Activated naive CD4-positive, alpha-beta T cell treated with Interleukin-2 at 50 U/mL for 16 hours (primary cell): ENCODE measurements at places on chromosomes 7 and 10.

- DNase-seq, result no peak
These were observed 199.6 kb upstream of the SEMA3D start for GRCh38 chr7:85386460-85386859.

DNA sequence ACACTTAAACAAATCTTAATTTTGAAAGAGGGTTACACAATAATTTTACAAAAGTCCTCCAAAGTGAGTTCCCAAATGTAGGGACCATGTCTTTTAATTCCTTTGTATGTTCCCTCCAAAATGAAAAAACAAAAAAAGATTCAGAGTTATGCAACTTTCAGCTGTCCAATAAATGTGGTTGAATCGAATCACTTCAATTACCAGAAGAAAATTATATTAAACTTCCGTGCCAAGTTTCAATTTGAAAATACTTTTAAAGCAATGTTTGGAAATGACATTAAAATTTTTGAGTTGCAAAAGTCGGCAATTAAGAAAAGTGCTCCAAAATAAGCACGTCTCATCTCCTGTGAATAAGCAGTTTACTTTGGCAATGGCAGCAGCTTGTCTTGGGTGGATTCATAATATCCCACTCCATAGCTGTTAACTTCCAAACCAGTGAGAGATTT lies 60.3 kb upstream of the C1GALT1 start:
- no peak for DNase-seq

GRCh38 chr7:45203936-45204445 lies 46.4 kb downstream of the RAMP3 start:
- DNase-seq, result peak; percentile 7

DNA sequence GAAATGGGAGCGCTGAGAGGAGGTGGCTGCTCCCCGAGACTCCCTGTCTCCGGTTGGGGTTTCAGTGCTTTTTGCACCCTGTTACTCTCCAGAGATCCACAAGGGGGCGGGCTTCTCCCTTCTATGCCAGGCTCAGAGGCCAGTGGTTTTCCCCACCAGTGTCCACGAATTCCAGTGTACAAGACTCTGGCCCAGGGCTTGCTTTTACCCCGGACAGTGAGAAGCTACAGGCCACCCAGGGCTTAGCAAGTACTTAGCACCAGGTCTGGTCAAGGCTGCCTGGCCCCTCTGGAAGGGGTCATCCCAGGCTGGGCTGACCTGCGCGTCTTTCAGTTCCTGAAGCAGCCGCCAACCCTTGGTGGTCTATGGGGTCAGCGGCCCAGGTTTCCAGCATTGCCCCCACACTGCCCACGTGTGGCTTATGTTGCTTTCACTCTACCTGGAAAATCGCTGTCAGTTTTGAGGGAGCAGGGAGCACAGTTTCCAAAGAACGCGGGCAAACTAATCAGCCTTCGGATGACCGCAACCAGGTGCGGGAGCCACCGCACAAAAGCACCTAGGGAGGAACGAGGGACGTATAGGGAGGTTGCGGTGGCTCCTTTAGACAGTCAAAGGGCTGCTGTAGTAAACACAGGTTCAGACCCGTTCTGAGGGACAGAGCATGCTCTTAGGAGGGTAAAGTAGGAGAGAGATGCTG lies 6.8 kb downstream of the CYP26A1 start:
- peak; percentile 55 for DNase-seq

DNA sequence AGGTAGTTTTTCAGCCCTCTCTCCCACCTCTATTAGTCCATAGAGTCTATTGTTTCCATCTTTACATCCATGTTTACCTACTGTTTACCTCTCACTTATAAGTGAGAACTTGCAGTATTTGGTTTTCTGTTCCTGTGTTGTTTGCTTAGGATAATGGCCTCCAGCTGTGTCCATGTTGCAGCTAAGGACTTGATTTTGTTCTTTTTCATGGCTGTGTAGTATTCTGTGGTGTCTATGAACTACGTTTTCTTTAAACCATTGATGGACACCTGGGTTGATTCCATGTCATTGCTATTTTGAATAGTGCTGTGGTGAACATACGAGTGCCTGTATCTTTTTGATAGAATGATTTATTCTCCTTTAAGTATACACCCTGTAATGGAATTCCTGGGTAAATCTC lies 292.4 kb downstream of the PHF14 start:
- DNase-seq, result no peak

- DNase-seq, result no peak
These were observed 43.8 kb downstream of the PTPRN2 start for GRCh38 chr7:158543840-158544239.

- DNase-seq, result no peak
These were observed 10.6 kb upstream of the LYZL2 start for GRCh38 chr10:30639946-30640786.

- DNase-seq, result no peak
These were observed 35.0 kb downstream of the ENTPD1 start for GRCh38 chr10:95790982-95791381.

- no peak for DNase-seq
These were observed 40.5 kb downstream of the LYZL1 start for GRCh38 chr10:29329420-29329819.

GRCh38 chr7:116629051-116629463 lies 42.9 kb upstream of the MET start:
- DNase-seq, result no peak

DNA sequence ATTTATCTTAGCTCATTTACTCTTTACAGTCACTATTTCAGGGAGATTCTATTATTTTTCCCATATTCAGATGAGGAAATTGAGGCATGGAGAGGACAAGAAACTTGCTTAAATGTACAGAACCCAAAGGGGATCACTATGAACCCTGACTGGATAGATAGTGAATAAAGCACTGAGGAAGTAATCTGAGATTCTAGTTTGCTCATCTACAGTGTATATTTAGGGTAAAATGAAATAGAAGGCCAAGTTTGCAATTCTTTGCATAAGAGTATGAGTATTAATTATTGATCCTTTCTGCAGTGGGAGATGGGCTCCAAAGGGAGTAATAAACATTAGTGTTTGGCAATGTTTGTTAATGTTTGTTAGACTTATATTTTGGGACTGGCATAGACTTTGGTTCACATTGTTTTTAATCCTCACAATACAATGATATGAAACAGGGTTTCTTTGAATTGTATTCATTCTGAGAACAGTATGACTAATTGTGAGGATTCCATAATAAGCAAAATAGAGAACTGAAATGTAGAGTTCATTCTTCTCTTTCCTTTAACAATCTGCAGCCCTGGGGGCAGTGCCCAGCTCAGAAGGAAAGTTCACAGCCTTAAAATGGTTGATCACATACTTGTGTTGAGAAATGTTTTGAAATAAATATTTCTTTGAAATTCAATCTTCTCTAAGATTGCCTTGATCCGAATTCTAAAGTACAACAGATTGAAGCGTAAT lies 131.0 kb upstream of the ZNF804B start:
- DNase-seq, result no peak

GRCh38 chr10:14358886-14359573 lies 28.3 kb upstream of the FRMD4A start:
- DNase-seq, result no peak

DNA sequence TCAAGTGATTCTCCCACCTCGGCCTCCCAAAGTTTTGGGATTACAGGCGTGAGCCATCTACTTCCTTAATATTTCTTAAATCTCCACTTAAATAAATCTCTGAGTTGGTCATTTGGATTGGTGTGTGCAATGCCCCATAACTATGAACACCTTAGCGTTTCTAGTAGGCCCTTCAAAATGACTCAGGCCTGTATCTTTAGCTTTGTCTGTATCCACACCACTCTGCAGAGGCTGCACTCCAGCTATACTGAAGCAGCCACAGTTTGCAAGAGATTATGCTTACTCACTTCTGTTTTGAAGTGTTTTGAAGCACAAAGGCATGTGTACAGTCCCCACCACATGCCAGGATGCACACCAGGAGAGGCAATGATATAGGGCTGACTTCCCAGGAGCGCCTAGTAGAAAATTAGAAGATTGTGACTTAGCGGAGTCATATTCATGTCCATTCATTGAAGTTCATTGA lies 2.4 kb upstream of the ST7 start:
- no peak for DNase-seq

DNA sequence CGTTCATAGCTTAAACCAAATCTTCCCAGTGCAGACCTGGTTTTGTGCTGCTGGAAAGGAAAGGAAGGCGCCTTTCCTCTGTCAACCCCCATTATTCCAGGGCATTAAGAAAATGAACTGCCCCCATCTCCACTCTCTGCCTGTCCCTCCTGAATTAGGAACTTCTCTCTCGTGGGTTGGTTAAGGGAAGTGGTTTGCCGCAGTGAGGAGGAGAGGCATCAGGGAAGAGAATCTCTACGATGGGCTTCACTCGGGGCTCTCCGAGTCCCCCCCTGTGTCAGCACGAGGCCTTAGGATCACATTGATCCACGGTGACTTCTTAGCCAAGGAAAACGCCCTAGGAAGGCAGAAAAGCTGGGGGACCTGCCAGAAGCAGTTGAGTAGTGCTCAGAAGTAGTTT lies 53.9 kb upstream of the LYZL2 start:
- no peak for DNase-seq

GRCh38 chr10:49150426-49150825 lies 16.6 kb upstream of the FAM170B start:
- DNase-seq, result no peak

DNA sequence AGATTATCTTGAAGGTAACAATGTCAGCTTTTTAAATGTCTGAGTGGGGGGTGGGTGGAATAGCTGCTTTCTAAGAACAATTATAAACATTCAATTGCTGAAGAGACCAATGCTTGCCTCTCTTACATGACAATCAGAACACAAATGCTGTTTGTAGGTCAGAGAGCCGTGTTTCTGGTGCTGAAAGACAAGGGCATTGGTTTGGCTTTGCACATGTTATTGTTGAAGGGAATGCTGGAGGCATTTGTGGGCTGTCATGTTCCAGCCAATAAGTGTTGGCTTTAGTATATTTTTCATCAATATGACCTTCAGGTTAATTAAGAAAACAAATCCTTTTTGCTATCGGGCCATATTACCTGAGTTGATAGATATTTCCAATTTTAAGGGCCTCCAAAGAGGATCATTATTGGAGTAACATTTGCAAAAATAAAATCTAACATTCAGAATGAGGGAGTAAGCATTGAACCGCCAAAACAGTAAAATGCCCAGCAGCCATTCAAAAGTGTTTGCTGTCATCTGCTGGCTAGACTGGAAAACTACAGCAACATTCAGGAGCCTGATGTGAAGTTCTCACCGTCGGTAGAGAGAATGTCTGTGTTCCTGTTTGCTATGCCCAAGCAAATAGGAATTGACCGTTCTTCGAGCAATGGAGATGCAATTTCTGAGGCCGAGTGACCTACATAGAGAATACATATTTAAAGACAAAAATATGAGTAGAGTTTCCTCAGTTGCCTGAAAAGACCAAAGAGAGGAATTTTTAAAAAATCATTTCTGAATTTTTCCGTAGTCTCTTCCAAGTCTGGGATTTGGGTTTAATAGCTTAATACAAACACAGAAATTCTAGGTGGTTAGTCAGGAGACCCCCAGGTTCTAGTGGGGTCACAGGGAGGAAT lies 118.9 kb downstream of the APBB1IP start:
- DNase-seq, result peak; percentile 26

DNA sequence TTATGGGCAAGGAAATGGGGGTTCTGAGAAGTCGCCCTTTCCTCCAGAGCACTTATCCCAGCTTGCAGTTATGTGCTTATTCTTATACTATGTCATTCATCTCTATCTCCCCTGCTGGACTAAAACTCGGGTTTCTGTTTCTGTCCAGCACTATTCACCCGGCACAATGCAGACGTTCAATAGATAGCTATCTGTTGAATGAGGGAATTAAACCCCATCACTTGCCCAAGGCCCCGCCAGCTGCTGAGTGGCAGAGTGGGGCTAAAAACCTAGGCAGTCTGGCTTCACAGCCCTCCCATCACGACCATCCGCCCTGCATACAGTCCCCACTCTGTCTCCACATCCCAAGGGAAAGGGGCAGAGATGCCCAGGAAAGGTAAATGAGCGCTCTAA lies 5.4 kb downstream of the SLIT1 start:
- no peak for DNase-seq

DNA sequence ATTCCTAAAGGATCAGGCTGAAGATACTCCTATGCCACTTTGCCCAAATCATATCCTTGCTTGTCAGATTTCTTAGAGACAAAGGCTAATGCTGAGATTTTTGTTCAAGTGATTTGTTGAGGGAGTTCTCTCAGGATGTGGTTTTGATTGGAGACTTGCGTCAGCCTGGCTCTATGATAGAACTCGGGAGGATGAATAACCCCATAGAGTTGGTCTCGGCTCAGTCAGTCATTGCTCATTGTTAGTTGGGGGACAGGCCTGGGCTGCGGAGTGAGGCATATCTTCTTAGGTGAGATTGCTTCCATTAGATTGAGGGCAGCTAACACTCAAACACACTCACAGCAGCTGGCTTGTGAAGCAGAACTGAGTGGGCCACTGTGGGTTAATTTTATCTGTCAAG lies 203.4 kb downstream of the KIF20B start:
- DNase-seq, result no peak

- no peak for DNase-seq
These were observed 53.1 kb downstream of the PTEN start for GRCh38 chr10:87916515-87916914.

GRCh38 chr10:77383861-77384553 lies 253.6 kb downstream of the KCNMA1 start:
- DNase-seq, result no peak

DNA sequence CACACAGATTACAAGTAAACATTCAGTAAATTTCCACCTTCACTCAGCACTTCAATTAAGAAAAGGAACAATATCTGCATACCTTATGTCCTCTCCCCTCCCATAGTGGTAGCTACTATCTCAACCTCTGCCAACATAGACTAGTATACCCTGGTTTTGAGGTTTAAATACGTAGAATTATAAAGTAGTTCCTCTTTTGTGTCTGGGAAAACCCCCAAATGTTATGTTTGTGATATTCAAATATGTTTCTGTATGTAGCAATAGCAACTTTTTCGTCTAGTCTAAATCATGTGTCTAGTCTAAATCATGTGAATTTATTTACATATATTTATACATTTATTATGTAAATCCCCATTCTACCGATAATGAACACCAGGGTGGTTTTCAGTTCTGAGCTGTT lies 13.2 kb upstream of the CAMK2B start:
- DNase-seq, result no peak

DNA sequence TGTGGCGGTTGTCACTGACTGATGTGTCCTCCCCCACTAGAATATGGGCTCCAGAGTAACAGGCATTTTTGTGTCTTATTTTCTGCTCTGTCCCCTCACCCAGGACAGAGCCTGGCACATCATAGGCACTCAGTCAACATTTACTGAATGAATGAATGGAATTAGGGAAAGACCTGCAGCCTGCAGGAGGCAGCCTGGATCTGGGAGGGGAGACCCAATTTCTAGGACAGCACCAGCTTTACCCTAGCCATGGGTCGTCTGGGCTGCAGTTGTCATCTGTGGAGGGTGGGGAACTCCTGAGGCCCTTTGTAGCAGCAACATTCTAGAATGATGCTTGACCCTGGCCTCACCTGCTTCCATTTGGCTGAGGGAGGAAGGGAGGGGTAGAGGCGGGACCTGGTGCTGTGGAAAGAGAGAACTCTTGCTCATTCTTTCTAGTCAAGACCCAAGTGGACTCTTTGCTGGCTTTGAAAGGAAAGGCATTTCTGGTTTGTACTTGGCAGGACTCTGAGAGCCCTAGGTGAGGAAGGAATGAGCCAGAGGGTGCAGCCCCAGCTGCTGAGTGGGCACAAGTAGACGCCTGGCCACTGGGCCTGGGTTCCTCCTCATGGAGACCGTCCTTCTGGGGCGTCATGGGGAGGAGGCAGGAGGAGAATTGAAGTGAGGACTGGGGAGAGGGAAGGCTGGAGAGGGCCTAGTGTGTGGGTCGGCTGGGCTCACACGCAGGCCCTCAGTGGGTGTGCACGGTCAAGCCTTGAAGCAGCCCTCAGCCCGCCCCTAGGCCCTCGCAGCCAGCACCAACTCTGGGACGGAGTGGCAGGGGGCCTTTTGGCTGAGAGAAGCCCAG lies 8.9 kb downstream of the FGF8 start:
- DNase-seq, result no peak

- DNase-seq, result no peak
These were observed 926 bp upstream of the PCBD1 start for GRCh38 chr10:70889291-70889690.
